Stimulated activated CD8-positive, alpha-beta memory T cell treated with anti-CD3 and anti-CD28 coated beads, Interleukin-7, amount 100 ng/mL, for 1 hour (primary cell): ENCODE measurements at places on chromosomes 4 and X.

DNA sequence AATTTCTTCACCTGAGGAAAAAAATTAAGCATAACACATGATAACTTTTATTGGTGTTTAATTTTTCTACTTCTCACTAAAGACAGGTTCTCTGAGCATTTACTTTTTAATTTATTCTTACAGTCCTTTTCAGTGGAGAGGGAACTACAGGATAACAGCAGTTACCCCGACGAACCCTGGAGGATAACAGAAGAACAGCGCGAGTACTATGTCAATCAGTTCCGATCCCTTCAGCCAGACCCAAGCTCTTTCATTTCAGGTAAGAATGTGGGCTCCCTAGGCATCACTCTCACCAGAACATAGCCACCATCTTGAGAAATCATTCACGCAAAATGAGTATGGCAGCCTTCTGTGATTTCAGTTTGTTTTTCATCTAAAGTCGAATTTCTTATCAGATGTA is 100.8 kb downstream of the REPS2 start:
- no peak for DNase-seq

GRCh38 chr4:183072176-183072575 is 26.9 kb upstream of the WWC2 start:
- no peak for DNase-seq

DNA sequence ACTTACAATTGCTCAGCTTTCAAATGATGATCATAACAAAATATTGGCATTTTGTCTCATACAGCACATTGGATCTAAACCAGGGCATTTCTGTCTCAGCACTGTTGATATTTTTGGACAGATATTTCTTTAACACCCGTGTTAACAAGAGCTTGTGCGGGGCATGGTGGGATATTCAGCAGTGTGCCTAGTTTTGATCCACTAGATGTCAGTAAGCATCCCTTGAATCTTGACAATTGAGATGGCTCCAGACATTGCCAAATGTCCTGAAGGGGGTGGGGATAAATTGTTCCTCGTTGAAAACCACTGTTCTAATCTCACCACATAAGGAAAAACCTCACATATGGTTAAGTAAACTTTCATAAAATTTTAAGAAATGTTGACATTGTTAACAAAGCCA is 806.3 kb downstream of the STIM2 start:
- no peak for DNase-seq

GRCh38 chr4:137524725-137525369 is 7.4 kb downstream of the PCDH18 start:
- DNase-seq, result no peak

DNA sequence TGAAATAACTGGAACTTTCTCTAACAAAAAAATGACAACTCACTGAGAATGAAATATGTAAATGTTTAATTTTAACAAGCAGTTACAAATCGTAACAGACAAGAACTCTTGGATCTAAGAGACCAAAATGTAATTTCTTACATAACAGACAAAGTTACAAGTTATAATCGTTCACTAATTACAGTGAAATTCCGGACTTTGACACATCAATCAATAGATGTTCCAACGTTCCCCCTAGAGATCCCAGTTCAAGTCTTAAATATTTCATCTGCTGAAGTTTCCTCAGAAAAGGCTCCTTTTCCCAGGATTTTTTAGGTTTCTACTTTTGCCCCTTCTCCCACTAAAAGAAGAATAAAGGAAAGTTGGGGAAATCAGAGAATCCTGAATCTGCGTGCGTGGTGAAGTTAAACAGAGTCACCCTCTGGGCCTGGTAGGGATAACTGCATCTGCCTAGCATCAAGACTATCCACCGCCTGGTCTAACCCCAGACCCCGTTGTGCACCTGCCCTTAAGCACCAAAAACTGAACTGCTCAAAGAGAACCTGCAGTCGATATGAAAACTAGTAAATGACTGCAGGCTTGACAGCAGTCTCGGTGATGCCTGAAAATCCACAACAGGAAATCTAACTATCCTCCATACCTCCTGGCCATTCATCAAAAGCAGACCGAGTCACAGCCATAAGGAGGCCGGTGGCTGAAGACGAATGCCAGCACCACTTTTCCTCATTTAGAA is 2.3 kb downstream of the IRF2 start:
- no peak for DNase-seq

DNA sequence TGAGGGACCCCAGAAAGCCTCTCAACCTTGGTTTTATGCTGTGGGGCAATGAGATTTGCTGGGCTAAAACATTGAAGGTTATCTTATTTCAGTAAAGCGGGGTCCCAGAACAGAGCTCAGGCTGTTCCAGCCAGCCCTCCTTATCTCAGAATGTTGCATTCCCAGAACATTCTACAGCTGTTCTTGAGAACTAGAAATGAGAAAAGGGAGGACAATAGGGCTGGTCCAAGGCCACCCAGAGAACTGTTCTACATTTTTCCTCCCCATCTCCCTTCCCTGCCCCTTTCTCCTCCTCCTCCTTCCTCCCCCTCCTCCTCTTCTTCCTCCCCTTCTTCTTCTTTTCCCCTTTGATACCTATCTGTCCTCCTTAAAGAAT is 70.4 kb upstream of the SLC7A11 start:
- DNase-seq, result no peak

- no peak for DNase-seq
These were observed 53.1 kb upstream of the C4orf50 start for GRCh38 chr4:6071191-6071958.
